ENCODE measurements at places on chromosomes 16 and 17.

GRCh38 chr17:1007310-1008007 is 10.5 kb downstream of the TIMM22 start:
- DNase-seq = no peak

- peak; percentile 71 for DNase-seq
Measured at GRCh38 chr17:50949989-50950877, 84.1 kb upstream of the TOB1 start.

GRCh38 chr16:69239851-69240250 is 52.9 kb downstream of the SNTB2 start:
- no peak for DNase-seq

- DNase-seq = no peak
Measured at GRCh38 chr17:56434610-56435009, 158.9 kb upstream of the NOG start.

GRCh38 chr17:55216888-55217287 is 47.9 kb upstream of the HLF start:
- DNase-seq = no peak

DNA sequence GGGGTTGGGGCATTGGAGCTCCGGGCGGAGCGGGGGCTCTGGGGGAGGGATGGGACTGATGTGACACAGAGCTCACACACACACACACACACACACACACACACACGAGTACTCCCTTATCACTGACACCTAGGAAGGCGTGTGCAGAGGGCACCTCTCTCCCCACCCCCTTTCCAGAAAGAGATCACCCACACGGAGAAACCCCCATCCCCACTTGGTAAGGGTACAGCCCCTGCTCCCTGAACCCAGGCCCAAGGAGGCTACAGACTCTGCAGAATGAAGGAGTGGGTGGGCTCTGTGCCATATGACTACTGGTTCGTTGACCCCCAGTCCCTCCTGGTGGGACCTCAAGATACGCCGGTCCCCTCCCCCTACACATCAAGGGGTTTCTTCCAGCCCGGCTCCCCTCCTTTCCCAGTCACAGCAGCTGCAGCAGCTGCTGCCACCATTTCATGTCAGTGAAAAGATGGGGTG is 8.7 kb upstream of the ARHGAP23 start:
- no peak for DNase-seq

DNA sequence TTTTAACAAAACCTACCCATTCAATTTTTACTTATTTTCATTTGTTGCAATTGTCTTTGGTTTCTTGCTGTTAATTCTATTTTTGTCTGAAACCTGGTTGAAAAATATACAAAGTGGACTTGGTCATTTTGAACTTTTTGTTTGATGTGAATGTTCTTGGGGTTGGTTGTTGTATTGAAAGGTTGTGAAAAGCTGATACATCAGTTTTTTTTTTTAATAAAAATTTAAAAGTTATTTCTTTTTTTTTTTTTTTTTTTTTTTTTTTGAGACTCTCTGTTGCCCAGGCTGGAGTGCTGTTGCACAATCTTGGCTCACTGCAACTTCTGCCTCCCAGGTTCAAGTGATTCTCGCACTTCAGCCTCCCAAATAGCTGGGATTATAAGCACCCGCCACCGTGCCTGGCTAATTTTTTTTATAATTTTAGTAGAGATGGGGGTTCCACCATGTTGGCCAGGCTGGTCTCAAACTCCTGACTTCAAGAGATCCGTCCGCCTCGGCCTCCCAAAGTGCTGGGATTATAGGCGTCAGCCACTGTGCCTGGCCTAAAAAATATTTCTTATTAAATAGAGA is 28.9 kb downstream of the WIPF2 start:
- no peak for DNase-seq

- no peak for DNase-seq
Measured at GRCh38 chr16:27127308-27127707, 60.6 kb downstream of the C16orf82 start.

DNA sequence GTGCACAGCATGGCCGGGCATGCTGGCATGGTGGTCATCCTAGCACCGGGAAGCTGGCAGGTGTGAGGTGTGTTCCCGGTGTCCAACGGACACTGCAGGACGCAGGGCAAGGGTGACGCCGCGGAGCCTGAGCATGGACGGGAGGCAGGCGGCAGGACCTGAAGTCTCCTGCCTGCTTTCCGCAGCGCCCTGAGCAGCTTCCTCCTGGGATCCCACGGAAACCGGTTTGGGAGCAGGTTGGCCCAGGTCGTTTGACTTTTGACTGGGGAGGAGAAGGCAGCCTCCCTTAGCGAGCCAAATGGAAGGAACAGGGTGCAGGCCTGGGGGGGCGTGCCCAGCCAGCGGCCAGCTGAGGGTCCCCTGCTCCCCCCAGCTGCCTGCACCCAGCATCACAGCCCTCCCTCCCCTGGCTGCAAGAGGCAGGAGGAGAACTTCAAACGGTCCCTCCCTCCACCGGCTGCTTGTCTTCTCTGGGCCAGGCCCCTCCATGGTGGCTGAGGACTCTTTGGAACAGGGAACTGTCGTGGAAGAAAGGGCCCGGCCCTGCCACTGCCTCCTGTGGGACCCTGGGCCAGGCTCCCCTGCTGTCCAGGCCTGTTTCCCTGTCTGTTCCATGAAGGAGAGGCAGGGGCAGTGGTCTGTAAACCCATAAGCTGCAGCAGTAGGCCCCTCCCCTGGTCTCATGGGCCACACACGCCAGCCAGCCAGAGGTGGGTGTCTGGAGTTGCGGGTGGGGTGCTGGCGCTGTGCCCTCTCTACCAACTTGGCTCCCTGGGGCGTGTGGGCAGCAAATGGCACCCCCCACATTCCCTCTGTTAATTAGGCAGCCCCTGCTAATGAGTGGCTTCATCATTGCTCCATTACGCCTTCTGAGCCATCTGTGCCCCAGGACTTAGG is 7.8 kb upstream of the ADGRG1 start:
- no peak for DNase-seq

DNA sequence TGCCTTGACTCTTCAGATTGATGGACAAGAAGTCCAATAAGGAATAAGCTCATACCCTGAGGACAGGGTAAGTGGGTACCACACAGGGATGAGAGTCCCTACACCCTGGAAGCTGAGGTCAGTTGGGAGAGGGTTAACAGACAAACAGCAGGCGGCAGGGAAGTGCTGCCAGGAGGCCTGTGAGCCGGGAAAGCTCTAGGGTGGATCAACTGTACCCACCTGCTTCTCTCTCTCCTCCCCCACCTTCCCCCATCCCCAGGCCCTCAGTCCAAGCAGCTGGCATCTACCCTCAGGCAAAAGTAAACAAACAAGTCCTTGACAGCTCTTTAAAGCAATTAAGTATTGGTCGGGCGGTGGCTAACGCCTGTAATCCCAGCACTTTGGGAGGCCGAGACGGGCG is 20.7 kb upstream of the MYLK3 start:
- DNase-seq = no peak

DNA sequence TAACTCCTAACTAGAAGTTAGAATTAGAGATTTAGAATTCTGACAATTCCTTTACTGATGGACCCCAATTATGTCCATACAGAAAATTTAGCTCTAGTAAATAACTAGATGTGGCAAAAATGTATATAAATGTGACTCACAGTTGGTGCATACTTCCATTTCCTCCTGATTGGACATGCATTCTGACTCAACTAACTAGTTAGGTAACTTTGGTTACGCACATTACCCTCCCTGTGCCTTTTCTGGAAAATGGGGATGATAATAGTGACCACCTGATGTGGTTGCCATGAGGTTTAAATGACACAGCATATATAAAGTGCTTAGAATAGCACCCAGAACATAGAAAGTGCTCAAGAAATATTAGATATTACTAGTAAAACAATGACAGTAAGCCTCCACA is 550.0 kb upstream of the SALL1 start:
- DNase-seq = no peak

DNA sequence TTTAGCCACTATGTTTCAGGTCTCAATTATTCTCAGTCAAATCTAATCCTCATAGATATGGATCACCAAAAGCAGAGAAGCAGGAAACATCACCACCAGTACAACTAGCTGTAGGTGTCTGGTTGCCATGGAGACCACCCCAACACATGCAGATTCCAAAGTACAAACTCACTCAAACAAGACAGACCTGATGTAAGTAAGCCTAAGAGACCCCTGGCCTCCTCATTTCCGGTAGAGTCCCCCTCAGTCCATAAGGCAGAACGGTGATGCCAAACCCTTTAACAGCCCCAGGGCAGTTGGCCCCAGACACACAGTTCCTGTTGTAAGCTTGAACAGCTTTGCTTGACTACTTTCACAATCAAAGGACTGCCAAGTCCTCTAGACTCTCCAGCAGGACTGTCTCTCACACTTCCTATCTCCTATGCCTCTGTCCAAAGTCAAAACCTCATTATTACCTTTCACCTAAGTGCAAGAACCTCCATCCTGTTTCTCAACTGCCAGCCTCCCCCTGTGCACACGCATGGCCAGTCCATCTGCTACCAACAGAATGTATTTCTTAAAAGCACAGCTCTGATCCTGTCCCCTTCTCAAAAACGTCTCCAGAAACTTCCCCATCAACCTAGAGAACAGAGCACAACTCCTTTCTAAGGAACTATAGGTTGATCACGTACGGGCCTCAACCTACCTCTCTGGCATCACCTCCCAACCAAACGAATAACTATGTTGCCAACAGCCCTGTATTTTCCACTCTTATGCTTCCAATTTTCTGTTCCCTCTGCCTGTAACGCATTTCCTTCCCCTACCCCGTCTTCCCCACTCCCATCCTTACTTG is 23.9 kb downstream of the SLC39A11 start:
- DNase-seq = no peak
